Stimulated activated CD8-positive, alpha-beta memory T cell treated with anti-CD3 and anti-CD28 coated beads, Interleukin-15, amount 100 ng/mL, for 48 hours (primary cell): ENCODE measurements at places on chromosomes 11 and 22.

DNA sequence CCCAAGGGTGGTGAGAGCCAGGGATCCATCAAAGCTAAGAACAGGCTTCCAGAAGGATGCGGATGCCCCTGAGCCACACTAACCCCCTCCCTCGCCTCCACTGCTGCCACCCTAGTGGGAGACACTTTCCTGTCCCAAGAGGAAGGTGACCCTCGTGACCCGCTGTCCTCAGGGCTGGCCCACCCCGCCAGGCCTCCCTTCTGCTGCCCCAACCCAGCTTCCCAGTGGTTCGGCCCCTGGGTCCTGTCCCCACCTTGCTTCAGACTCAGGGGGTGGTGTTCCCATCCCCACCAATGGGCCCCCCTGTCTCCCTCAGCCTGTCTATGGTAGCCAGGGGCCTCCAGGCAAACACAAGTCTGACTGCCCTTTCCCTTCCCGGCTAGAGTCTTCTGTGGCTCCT lies 6.5 kb upstream of the PICK1 start:
- DNase-seq: no peak

DNA sequence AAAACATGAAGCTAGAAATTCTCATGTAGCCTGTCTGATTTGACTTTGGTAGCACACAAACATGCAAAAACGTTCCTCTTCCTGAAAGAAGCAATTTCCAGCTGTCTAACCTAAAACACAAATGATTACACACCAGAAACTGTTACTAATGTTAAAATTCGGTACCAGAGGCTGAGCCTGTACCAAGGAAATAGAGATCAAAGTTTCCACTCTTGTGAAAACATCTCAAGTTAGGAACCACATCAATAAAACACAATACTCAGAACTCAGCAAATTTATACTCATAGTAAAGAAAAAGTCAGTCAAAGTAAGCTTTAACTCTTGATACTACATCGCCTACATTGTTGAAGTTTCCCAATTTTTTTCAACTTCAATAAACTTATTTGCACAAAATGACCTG lies 107.8 kb downstream of the FCHSD2 start:
- DNase-seq: no peak

- DNase-seq: no peak
Observed at GRCh38 chr11:27386181-27386845, 23.3 kb upstream of the CCDC34 start.

DNA sequence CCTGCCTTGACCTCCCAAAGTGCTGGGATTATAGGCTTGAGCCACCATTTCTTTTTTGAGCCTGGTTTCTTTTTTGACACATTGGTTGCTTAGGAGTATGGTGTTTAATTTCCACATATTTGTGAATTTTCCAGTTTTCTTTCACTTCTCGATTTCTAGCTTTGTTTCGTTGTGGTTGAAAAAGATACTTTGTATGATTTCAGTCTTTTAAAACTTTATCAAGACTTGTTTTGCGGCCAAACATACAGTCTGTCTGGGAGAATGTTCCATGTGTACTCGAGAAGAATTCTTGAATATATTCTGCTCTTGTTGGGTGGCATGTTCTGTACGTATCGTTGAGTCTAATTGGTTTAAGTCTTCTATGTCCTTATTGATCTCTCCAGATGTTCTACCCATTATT lies 20.8 kb downstream of the SHANK3 start:
- no peak for DNase-seq
